ENCODE measurements at places on chromosomes 3 and 15.

DNA sequence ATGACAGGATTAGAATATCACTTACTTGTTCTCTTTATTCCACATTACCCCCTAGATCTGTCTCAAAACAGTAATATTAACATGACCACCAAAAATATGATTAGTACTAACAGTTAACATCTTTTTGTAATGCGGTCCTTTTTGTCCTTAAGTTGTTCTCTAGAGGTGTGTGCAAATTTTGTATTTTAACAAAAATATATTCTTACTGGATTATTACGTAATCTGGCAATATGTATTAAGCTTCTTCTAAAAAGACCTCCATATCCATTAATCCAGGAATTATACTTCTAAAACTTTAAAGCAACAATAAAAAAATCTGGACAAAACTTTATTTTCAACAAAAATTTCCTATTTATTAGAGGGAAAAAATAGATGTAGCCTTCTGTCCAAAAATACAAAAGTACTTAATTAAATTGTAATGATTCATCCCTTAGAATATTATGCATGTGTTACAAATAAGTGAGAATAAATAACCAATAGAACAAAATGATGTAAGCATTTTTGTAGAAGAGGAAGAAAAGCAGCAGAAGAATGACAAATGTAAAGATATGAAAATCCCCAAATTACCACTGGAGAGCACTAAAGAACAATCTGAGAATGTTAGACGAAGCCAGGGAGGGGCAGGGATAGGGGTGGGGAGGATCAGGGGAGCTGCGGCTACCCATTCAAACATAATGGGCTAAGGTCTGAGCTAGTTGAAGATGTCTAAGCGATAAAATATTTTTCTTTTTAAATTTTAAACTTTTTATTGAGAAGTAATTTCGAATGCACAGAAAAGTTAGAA lies 945.6 kb downstream of the MCTP2 start:
- no peak for DNase-seq

DNA sequence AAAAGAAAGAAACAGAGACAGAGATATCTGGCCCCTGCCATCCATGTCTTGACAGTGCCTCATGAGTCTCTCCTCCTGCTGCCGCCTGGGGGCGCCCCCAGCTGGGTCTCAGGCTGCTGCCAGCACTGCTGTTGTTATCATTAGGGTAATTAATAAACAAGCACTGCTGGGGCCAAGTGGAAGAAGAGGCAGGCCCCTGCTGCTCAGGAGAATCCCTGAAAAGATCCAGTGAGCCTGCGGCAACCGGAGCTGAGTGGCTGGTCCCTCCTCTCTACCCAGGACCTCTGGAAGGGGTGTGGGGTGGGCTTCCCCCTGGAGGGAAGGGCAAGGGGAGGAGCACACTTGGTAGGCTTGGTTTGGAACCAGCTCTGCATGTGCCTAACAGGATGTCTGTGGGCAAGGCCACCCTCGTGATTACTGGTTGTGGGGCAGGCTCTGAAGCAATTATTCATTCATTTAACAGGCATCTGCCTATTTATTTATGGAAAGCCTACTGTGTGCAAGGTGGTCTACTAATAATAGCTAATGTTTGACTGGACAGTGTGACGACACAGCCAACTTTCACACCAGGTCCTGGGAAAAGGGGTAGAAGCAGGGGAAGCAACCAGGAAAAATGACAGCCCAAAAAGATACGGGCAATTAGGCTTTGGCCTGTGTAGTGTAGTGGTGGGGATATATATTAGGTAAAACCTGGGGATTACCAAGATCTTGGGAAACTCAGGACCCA lies 1.2 kb upstream of the TYRO3 start:
- DNase-seq: peak; percentile 23

GRCh38 chr3:110789315-110789714 lies 282.3 kb upstream of the NECTIN3 start:
- DNase-seq: no peak

- no peak for DNase-seq
Measured at GRCh38 chr3:111668888-111669488, 73.8 kb upstream of the ZBED2 start.

DNA sequence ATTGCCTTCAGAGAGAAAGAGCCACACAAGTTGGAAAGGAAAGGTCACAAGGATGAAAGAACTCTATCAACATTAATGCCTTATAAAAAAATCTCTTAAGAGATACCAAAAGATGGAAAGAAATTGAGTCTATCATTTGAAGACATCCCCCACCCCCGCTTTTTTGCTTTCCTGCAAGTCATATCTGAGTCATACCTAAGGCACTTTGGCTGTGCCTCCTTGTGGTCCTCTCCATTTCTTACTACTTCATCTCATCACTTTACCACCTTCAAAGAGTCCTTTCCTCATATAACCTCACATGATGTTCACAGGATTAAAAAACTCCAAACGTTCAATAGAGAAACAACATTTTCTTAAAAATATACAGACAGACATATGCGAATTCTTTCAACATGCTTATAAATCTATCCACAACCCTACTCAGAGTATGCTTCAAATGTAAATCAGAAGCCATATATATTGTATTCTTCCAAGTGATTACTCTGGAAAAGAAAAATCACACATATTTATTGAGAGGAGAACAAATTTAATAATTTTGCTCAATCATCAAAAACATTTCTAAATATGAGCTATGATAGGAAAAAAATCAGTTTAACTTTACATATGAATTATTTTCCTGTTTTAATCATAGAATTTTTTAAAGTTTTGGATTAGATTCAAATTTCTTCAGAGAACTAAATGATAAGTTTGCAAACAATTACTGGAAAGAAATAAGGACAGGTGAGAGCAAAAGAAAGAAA lies 1003.9 kb upstream of the CFAP20DC start:
- peak; percentile 7 for DNase-seq

GRCh38 chr3:101817992-101818391 lies 31.3 kb upstream of the NFKBIZ start:
- no peak for DNase-seq

DNA sequence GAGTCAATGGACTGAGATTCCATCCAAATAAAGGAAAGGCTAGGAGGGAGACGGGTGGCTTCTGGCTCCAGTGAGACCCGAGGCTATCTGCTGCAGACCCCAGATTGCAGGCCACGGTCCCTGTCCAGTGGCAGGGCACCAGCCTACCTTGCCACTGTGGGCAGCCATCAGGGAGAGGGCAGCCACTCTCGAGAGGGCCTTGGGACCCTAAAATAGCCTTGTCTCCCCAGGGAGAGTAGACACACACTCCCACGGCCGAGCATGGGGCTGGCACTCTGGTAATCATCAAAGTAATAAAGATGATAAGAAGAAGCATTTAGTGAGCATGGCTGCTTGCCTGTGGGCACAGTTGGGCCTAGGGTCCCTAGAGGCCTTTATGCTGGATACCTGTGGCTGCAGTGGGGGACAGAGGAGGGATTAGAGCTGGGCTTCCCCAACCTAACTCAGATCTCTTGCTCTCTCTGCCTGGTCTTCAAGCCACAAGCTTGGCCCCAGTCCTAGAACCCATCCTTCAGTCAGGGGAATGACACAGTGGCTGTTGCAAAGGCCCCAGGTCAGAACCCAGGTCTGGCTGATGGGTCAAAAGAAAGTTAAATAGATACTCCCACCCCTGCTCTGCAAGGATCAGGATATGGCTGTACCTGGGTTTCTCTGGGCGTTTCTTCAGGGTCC lies 9.2 kb upstream of the VIPR1 start:
- no peak for DNase-seq

DNA sequence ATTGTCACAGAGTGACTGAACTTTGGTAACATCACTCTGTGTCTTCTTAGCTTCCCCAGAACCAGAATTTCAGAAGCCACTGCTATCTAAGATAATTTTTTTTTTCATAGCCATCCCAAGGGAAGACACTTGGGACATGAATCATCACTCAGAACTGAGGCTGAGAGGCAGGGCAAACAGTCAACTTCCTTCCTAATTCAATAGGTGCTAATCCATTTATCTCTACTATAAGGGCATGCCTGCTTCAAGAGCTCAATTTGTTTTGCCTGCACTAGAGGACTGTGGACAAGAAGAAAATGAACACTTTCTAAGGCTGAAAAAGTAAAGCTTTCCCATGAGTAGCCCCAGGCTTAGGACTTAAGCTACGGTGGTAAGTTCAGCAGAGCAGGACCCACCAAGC lies 56.7 kb upstream of the MYRIP start:
- no peak for DNase-seq

- DNase-seq: no peak
Measured at GRCh38 chr15:99475754-99476412, 89.9 kb upstream of the MEF2A start.

- DNase-seq: no peak
Measured at GRCh38 chr3:170858599-170858998, 11.4 kb downstream of the RPL22L1 start.

GRCh38 chr3:53555068-53555588 lies 60.7 kb downstream of the CACNA1D start:
- no peak for DNase-seq

DNA sequence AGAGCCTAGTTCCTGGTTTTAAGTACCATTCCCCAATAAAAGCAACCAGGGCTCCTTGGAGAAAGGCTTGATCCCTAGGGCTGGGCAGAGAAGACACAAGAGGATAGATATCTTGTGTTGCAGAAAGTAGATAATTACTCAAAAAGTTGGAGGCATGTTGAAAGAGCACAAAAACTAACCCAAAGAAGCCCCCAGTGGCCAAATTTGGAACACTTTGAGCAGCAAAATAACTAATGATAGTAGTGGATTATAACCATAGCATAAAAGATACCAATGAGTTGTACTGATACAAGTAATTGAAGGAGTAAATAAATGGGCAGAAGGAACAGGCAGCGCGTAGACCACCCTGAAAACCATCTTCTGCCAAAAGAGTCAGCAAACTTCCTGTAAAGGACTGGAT lies 12.0 kb downstream of the EXOSC7 start:
- DNase-seq: no peak

DNA sequence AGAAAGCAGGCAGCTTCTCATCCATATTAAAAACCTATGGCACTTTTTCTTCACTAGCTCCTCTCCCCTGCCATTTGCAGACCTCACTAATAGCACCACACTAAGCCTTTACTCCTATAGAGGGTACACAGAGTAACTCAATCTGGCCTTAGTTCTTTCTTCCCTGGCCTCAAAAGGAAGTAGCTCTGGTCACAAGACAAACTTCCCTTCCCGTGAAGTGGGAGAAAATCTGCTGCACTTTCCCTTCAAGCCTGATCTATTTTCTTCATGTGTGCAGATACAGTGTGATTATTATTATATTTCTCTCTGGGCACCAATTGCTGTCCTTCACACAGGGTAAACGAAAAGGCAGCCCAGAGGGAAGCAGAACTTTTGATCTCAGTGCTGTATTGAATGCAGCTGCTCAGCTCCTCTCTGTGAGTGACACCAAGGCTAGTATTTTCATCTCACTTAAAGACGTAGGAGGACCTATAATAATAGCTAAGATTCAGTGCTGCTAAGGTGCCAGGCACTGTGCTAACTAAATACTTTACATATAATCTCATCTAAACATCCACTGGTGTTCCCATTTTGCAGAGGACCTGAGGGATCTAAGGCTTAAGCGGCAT lies 61.9 kb upstream of the RASGRP1 start:
- no peak for DNase-seq

- DNase-seq: no peak
Measured at GRCh38 chr15:60935130-60935529, 294.0 kb downstream of the RORA start.

GRCh38 chr3:165532851-165533250 lies 304.4 kb downstream of the BCHE start:
- no peak for DNase-seq

GRCh38 chr15:77784361-77785292 lies 151.9 kb upstream of the LINGO1 start:
- DNase-seq: no peak

- no peak for DNase-seq
Measured at GRCh38 chr3:53788038-53788437, 58.2 kb downstream of the CHDH start.

- no peak for DNase-seq
Measured at GRCh38 chr3:67437090-67437489, 217.3 kb downstream of the SUCLG2 start.

GRCh38 chr3:119293871-119294695 lies at the start of gene ARHGAP31:
TSS of gene ARHGAP31 (plus strand) at chr3:119294383. CDS start at chr3:119294905, 522 bp downstream.
- peak; percentile 40 for DNase-seq

GRCh38 chr3:60841355-60841754 lies 409.9 kb downstream of the FHIT start:
- DNase-seq: no peak

DNA sequence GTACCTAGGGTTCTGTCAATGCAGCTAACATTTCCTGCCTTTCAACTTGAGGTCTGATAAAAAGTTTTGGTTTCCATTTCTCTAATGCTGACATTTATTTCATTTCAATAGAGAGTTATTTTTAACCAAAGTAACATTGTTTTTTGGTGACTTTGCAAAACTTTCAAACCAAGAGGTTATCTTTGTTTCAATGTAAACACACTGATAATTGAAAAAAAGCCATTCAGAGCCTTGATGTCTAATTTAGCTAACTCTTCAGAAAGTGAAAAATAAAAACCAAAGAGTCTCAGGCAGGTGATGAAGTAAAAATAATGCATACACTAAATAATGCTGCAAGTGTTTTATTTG lies 9.6 kb upstream of the TIPARP start:
- no peak for DNase-seq

GRCh38 chr3:168952551-168952950 lies 711.0 kb downstream of the MECOM start:
- peak; percentile 1 for DNase-seq

GRCh38 chr3:12708584-12709192 lies 44.8 kb upstream of the RAF1 start:
- DNase-seq: peak; percentile 84

DNA sequence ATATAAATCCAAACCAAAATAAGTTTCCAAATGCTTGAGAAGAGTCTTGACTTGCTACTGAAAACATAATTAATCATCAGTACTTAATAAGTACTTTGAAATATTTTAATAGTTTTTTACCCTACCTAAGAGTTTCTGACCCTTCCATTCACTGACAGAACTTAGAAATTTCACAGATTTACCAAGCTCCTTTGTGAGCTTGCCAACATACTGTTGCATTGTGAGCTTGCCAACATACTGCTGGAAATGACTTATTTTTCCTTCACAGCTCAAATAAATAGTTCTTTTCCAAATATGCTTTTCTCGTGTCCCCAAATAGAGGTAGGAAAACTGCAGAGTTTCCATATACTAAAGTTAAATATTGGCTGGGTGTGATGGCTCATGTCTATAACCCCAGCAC lies 9.6 kb upstream of the AADAC start:
- no peak for DNase-seq

GRCh38 chr3:138796761-138797160 lies 38.0 kb downstream of the PIK3CB start:
- DNase-seq: no peak

DNA sequence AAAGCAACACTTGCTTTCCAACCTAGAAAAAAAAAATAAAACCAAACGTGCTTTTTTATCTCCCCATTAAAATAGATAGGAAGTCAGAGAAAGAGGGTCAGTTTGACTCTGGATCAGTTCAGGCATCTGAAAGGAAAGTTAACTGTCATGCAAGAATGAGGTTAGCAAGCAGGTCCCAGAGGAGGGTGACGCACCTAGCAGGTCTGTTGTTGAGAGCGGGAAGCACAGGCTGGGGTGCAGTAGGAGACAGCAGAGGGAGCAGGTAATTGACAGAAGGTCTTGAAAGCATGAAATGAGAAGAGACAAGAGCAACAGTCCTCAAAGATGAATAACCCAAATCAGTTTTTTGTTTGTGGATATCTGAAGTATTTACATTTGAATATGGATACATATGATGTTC lies 82.5 kb downstream of the ANO10 start:
- DNase-seq: no peak
